ENCODE measurements at places on chromosomes 2 and 18.

DNA sequence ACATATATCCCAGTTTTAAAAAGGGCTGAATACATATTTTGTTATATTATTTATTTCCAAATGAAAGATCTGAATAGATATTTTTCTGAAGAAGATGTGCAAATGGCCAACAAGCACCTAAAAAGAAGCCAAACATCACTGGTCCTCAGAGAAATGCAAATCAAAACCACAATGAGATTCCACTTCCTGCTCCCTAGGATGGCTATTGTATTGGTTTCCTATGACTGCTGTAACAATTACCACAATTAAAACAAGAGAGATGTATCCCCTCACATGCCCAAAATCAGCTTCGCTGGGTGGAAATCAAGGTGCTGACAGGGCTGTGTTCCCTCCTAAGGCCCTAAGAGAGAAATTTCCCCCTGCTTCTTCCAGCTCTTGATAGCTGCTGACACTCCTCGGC, 23.2 kb downstream of the ABCB11 start:
- DNase-seq = no peak

DNA sequence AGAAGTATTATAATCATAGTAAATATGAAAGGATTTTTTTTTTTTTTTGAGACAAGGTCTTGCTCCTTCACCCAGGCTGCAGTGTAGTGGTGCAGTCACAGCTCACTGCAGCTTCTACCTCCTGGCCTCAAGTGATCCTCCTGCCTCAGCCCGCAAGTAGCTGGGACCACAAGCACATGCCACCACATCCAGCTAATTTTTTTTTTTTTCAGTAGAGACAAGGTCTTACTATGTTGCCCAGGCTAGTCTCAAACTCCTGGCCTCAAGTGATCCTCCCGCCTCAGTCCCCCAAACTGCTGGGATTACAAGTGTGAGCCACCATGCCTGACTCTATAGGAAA, 301.6 kb upstream of the STON1 start:
- no peak for DNase-seq

- no peak for DNase-seq
Observed at GRCh38 chr2:176106581-176107539, at the start of gene HOXD11. TSS of gene HOXD11 (plus strand) at chr2:176107280. CDS start at chr2:176107356, 76 bp downstream.

- no peak for DNase-seq
Observed at GRCh38 chr2:65072181-65072970, 16.2 kb downstream of the CEP68 start.

DNA sequence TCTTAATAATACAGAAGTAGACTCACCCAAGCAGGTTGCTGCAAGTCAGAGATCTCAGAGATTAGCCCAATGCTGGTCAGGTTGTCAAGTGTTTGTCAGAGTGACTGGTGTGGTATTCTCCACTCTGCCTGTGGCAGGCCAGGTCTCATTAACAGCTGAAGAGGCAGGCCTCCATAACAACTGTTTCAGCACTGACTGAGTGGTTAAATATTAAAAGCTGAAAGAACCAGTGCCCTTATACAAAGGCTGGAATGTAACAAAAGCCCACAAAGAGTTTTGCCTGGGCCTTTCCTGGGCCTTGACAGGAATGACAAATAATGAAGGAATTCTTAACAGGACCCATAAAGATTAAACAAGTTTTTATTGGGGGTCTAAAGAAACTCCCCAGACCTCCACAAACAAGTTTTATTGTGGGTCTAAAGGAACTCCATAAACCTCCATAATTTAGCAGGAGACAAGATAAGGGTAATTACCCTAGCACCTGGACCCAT, 26.8 kb downstream of the SULT1C2 start:
- no peak for DNase-seq

- no peak for DNase-seq
Observed at GRCh38 chr2:3430740-3431490, 51.4 kb downstream of the TRAPPC12 start.

DNA sequence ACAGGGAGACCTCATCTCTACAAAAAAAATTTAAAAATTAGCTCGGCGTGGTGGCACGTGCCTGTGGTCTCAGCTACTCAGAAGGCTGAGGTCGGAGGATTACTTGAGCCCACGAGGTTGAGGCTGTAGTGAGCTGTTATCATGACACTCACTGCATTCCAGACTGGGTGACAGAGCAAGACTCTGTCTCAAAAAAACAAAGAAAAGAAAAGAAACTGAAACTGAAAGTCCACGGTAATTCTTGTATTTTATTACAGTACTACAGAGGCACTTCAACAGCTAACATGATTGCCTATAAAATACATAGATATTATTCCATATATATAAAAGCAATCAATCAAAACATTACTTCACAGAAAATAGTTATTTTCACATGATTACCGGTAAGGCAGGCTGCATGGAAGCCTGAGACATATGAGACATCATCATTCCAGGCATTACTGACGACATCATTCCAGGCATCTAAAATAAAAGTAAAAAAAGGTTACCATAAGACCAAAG, 23.1 kb downstream of the PRPF40A start:
- DNase-seq = no peak

GRCh38 chr2:45946023-45946422, 294.5 kb downstream of the PRKCE start:
- DNase-seq = no peak

DNA sequence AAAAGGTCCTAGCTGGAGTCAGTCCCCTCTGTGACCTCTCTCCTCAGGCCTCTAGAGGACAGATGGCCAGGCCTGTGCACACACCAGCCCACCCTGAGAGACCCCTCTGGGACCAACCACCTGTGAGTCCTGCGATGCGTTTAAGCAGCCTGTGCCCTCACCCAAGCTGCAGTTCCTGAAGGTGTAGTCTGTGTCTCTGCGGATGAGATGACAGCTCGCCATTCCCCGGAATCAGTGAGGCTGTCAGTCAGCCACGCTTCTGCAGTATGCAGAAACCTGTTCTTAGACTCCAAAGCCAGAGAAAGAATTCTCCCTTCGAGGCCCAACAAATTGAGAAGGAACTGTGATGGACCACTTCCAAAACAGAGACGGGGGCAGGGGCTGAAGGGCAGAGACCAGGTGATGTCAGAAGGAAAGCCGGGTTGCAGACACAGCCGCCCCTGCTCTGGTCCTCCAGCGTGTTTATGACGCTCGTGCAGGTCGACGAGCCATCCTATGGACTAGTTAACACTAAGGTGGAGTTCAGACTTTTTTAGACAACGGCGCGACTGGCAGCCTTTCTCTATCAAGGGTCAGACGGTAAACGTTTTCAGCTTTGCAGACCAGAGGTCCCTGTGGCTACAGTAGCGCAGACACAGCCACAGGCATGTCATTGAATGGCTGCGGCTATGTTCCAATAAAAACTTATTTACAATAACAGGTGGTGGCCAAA, 10.2 kb downstream of the MTERF4 start:
- no peak for DNase-seq

DNA sequence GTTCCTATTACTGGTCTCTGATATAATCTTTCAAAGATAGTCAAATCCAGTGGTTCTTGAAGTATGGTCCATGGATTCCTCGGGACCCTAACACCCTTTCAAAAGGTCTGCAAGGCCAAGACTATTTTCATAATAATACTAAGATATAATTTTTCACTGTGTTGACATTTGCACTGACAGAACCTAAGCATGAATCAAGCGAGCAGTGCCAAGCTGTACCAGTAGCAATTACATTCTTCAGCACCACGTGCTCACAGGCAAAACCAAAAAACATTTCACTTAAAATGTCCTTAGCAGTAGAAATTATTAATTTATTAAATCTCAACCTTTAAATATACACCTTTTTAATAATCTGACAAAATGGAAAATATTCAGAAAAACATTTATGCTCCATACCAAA, 59.1 kb downstream of the EIF2AK3 start:
- no peak for DNase-seq

DNA sequence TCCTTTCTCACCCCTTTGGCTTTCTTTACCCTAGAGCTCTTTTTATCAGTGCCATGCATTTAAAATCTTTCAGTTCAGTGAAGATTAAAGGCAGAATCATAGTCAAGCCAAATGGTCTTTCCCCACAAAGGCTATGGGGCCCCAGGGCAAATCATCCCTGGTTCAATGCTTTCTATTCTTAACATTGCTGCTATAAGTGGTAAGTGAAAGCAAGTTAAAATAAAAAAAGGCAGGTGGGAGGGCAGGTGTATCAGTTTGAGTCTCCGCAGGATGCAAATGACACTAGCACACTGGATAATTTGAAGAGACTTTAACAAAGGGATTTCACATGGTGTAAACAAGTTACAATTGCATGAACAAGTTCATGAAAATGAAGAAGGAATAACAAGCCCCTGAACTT, 757.4 kb downstream of the SATB2 start:
- DNase-seq = no peak

DNA sequence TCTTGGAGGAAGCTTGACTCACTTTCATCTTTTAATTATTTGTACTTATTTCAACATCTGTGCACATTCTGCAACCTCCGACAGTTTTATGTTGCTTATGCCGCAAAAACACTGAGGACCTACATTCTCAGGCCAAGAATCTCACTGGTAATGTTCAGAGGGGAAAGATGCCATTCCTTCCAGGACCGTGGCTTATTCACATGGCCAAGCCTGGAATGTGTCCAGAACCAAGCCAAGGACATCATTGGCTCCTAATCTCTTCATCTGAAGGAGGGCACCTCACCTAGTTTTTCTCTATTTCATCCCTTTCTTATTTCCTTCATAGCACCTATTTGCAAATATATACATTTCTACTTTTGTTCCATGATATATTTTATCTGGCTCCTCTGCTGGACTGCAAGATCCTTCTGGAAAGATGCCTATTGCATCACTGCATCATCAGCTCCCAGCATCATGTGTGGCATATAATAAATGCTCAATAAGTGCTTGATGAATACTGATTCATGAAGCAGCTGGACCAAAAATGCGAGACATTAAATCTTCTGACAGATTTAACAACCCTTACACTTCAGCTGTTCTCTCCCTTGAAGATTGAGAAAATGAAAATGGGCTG, 377.1 kb downstream of the TNS1 start:
- no peak for DNase-seq

DNA sequence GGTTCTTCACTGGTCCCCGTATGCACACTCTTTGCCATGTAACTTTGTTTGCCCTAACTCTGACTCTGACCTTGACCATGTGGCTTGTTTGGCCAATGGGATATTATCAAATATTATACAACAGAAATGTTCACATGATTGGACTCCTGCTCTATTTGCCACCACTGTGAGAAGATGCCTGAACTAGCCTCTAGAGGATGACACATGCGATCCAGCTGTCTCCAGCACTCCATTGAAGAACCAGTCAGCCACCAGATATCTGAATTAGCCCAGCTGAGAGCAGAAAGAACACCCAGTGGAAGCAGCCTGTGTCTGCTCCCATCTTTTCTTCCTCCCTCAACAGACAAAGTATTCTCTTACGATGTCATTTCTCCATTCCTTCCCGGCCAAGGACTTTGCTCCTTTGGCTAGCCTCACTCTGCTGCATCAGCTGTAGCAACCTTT, 412.1 kb downstream of the IRS1 start:
- DNase-seq = no peak

DNA sequence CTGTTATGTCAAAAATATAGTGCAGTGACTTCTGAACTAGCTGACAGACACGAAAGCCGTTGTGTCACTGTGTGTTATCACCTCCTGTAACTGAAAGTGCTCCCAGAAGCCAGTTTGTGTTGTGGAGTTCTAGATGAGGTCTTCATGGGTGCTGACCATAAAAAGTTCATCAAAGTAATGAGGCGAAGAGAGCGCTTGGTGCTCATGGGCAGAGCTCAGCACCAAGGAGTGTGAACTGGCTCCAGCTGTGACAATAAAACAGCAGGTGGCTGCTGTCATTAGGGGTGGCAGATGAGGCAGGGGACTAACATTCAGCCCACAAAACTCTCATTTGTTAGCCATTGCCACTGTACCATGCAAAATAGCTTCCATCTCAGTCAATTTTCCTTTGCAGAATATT, 151.1 kb downstream of the ZNF407 start:
- no peak for DNase-seq

GRCh38 chr2:123912171-123912570, 112.9 kb upstream of the CNTNAP5 start:
- no peak for DNase-seq

- no peak for DNase-seq
Observed at GRCh38 chr2:216643986-216644659, 10.9 kb downstream of the IGFBP2 start.

- no peak for DNase-seq
Observed at GRCh38 chr2:63786471-63786870, 55.2 kb upstream of the UGP2 start.

DNA sequence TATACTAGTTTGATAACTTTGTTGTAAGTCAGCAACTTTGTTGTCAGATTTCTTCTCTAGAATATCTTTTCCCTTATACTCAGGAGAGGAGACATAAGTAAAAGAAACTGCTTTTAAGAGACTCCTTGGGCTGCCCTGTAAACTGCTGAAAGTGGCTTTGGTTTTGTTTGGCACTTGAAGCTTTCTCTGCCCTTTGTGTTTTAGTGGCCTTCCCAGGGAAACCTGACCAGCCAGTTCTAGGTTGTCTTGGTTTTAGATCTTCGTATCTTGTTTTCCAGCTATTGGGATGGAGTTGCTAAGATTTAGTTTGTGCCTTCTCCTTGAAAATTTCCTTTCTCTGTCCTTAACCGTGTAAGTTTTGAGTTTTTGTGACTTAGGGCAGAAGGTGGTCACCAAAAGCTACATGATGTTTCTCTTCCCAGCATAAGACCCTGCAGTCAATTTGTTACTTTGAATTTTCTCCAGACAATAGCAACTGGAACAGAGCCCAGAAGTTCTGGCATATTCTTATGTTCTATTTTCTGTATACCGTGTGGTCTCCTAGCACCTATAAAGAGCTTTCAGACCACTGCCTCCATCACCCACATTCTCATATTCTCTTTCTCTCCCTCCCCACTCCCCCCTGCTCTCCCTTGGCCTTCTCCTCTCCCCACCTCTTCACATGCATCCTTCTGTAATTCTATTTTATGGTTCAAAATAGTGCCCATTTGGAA, 81.1 kb downstream of the BOLA3 start:
- no peak for DNase-seq

DNA sequence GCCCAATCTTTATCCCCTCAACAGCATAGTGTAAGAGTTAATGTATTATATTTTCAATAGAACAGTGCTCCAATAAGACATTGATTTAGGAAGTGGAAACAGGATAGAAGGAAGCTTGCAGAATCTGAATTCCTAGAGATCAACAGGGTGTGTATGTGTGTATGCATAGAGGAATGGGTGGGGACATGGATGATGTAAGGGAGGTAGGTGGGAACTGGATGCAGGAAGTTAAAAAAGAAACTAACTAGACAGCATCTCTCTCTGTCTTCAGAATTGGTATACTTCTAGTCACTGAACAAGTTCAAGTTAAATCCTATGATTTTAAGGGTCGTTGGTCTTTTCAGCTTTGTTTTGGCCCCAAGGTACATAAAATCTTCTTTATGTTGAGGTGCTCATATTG, 196.6 kb downstream of the PMAIP1 start:
- no peak for DNase-seq

- no peak for DNase-seq
Observed at GRCh38 chr2:91442246-91442905, 2750.9 kb downstream of the RPIA start.

GRCh38 chr2:169637620-169638019, 53.5 kb downstream of the PPIG start:
- no peak for DNase-seq

DNA sequence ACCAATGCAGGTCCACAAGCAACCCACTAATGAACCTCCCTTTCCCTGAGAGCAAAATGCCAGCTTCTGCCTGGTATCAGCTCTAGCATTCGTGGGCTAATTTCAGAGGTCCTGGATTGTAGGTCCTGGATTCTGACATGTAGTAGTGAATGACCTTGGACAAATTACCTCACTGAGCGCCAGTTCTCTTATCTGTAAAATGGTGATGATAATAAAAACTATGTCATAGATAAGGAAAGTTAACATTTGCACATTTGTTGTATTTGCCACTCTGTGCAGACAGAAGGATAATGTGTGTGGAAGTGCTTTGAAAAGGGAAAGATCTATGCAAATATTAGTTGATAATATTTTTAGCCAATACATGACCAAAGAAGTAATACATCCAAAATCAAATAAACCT, 4.1 kb upstream of the TET3 start:
- DNase-seq = no peak
